ENCODE measurements at places on chromosomes 16 and 17.

GRCh38 chr16:83110269-83110668, 483.5 kb downstream of the CDH13 start:
- DNase-seq: no peak

DNA sequence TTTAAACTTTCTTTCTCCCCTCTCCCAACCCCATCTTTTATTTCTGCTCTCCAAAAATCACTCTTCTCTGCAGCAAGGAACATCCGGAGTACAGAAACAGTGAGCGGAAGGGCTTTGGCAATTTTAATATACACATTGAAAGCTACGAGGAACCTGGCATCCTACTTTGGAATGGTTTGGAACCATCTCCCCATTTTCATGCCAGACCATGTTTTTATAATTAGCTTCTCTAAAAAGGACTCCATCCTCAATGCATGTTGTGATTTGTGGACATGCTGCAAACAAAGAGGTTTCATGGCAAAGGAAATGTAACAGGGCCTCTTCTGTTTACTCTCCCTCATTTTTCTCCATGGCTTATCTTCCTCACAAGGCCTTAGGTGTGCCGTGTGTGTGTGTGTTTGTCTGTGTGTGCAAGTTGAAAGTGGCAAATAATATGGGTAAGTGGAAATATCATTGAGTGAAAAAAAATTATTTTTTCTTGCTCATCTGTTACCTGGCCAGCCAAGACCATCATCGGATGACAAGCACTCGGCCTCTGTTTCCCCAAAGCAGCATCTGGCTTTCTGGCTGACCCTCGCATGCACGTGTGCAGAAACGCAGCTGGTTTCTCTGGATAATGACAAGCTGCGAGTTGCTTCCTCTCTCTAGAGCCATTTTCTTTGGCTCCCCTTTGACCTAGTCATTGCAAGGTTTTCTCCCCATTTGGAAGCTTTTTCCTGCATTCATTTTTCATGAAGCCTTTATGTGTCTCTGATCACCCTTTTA, 585.0 kb downstream of the TMEM114 start:
- no peak for DNase-seq

GRCh38 chr17:68641276-68642117, 40.3 kb upstream of the FAM20A start:
- no peak for DNase-seq

GRCh38 chr17:3546521-3546920, 11.1 kb downstream of the TRPV3 start:
- no peak for DNase-seq

- DNase-seq: no peak
Measured at GRCh38 chr16:4938683-4939030, 1.7 kb upstream of the PPL start.

DNA sequence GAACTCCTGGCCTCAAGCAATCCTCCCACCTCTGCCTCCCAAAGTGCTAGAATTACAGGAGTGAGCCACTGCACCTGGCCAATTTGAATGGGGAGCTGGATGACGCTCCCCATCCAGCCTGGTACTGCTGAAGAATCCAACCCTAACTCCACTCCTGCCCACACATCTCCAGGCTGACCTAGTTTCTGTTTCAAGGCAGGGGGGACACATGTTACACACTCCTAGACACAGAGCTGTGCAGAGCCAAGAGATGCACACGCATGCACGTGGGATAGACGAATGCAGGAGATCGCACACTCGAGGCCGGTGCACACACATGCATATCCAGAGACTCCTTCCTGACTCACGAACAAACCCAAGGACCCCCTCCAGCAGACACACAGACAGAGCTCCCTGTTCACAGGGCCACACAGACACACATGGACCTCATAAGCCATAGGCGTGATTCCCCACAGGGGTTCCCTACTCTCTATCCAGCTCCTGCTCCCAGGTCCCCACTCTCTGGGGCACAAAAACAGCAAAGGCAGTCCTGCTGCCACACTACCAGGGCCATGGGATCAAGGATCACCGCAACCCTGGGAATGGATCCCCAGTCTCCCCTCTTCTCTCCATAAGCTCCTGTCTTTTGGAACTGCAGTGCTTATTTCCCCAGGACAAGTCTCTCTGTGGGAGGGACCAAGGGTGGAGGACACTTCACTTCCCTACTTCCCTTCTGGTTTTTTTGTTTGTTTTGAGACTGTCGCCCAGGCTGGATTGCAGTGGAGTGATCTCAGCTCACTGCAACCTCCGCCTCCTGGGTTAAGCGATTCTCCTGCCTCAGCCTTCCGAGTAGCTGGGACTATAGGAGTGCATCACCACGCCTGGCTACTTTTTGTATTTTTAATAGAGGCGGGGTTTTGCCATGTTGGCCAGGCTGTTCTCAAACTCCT, 14.4 kb downstream of the EPOP start:
- no peak for DNase-seq

GRCh38 chr17:32998887-32999228, 7.2 kb downstream of the SPACA3 start:
- DNase-seq: no peak

DNA sequence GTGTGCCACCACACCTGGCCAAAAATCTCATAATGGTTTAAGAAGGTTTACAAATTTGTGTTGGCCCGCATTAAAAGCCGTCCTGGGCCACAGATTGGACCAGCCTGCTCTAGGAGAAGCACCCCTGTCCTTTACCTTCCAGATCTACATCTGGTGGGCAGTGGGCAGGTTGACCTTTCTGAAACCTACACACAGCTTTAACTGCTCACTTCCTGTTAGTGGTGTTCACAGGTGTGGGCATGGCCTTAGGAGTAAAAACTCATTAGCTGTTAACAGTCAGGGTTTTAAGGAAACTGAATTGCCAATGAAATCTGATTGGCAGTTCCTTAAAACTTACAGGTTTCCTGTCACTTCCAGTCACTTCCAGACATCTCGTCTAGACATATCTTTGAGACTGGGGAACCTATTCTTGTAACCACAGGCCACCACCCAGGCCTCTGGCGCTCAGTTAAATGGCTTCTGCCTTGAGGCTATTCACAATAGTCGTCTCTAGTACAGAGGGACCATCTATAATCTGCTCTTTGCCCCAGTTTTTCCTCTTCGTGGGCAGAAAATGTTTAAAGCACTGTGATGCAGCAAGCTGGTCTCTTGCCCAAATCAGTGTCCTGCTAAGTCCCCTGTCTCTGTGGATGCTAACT, 29.3 kb downstream of the GNGT2 start:
- no peak for DNase-seq

- no peak for DNase-seq
Measured at GRCh38 chr16:68434624-68435210, 13.6 kb downstream of the SMPD3 start.

- DNase-seq: no peak
Measured at GRCh38 chr17:79201119-79201518, 126.5 kb downstream of the ENGASE start.

GRCh38 chr17:49696233-49696761, 11.5 kb downstream of the SLC35B1 start:
- peak; percentile 75 for DNase-seq

GRCh38 chr16:25709213-25709612, 17.5 kb downstream of the HS3ST4 start:
- no peak for DNase-seq

DNA sequence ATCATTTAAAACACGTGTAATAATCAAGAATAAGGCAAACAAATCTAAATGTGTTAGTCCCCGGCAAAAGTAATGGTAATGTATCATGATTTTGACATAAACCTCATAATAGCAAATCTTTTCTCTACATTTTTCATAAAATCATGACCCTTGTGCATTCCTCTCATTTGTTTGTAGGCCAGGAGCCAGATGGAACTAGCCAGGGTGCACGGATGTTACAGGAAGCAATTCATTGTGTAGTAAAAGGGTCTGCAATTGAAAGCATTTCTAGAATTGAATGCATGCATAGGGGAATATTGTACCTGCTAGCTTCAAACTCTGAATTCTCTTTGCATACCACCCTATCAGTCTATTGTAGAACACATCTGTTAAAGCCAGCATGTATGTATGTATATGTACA, 66.6 kb downstream of the CNTNAP4 start:
- DNase-seq: no peak

DNA sequence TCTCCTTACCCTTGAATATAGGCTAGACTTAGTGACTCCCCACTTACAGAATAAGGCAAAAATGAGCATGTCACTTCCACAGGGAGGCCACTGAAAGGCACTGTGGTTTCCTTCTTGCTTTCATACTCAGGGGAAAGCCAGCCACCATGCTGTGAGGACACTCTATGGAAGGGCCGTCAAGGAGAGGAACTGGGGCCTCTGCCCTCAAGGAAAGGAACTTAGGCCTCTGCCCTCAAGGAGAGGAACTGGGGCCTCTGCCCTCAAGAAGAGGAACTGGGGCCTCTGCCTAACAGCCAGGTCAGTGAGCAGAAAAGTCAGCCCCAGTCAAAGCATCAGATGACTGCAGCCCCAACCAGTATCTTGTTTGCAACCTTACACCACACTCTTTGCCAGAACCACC, 30.1 kb downstream of the VPS35 start:
- no peak for DNase-seq

DNA sequence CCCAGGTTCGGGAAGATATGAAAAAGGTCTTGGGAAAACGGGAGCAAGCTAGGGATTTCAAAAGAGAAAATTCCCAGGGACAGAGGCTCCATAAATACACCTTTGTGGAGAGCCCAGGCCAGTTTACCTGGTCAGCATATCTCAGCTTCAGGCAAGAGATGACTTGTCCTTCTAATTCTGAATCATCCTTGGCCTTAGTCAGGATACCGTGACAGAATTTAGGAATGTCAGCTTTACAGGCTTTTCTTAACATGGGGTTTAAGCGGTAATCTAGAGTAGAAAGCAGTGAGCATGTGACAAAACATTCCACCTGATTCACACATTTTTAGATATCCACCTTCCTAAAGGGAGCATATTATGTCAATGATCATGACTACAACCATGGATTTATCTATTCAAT, 41.1 kb upstream of the CLEC18B start:
- no peak for DNase-seq

GRCh38 chr17:68260051-68260762, 12.4 kb downstream of the AMZ2 start:
- DNase-seq: no peak

DNA sequence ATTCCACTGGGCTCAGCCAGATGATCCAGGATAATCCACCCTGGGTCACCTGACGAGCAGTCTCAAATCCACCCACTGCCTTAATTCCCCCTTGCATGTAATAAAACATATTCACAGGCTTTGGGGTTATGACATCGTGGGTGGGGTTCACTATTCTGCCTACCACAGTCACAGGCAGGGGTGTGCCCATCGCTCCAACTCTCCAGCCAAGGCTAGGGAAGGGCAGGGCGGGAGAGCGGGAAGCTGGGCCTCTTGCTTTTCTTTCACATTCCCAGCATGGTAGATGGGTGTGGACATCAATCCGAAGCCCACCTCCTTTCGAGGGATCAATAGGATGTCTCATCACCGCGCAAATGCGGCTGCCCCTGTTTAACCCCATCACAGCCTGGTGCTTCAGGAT, 12.7 kb upstream of the CD300LD start:
- no peak for DNase-seq

GRCh38 chr16:55257966-55258613, 65.9 kb upstream of the IRX6 start:
- no peak for DNase-seq

GRCh38 chr16:306911-307370, 24.0 kb downstream of the PDIA2 start:
- DNase-seq: no peak

GRCh38 chr17:51052235-51052634, 68.4 kb downstream of the SPAG9 start:
- no peak for DNase-seq

- peak; percentile 25 for DNase-seq
Measured at GRCh38 chr16:30761427-30761927, 385 bp downstream of the CFAP119 start.

GRCh38 chr16:22183901-22184614, 21.8 kb downstream of the SDR42E2 start:
- DNase-seq: no peak

- DNase-seq: no peak
Measured at GRCh38 chr16:709566-710499, 4.2 kb upstream of the FBXL16 start.

GRCh38 chr17:42485680-42486079, 27.0 kb downstream of the ATP6V0A1 start:
- DNase-seq: no peak

DNA sequence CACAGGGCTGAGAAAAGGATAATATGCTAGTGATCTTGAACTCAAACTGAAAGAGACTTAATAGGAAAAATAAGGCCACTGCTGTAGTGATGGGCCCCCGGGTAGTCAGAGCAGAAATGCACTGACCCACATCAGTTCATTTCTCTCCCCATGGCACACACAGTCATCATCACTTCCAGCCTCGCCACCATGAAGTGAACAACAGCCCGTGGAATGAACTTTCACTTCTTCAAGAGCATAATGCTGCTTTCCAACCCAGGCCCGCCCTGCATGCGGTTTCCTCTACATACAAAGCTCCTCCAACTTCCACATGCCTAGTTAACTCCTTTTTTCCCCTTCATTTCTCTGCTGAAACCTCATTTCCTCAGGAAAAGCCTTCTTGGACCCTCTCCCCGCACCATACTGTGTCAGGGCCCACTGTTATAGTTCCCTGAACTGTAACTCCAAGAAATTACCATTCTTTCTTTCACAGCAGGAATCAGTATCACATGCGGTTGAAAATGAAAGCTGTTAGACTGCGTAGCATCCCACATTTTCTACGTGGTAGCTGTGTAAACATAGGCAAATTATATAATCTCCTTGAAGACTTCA, 65.8 kb upstream of the SMIM36 start:
- no peak for DNase-seq

- no peak for DNase-seq
Measured at GRCh38 chr16:85915125-85915845, 16.3 kb downstream of the IRF8 start.

DNA sequence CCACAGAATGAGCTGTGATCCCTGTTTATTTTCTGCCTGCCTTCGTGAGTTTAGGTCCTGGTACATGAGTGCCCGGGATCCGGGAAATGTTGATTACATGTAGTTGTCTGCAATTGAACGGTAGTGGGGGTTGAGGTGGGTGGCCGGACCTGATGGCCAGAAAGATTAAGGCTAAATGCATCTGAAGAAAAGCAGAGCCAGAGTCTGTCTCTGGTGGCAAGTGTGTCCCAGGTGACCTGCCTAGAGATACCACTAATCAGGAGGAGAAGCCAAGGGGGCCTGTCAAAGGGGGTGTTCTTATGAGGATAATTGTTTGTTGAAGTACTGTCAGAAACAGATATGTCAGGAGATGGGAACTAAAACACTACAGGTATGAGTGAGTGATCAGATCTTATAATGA, 154.0 kb upstream of the ASIC2 start:
- no peak for DNase-seq

DNA sequence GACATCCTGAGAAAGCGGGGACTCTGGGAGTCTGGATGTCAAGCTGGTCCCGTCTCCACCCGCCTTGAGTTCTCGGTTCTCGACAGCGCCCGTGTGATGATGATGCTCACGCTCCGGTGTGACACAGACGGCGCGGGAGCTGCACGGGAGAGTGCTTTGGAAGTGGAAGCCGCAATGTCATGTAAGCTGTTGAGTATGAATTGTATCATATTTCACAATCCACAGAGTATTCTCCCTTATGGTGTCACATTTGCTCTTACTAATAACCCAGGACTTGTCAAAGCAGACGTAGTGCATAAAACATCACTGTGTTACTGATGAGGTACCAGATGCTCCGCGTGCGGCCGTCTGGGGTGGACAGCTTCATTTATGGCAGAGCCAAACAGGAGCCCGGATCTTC, 217.5 kb upstream of the CHMP6 start:
- DNase-seq: no peak

- no peak for DNase-seq
Measured at GRCh38 chr16:6483469-6484033, 849.1 kb upstream of the RBFOX1 start.

All from stimulated activated CD4-positive, alpha-beta T cell treated with anti-CD3 and anti-CD28 coated beads, Interleukin-2, amount 100 ng/mL, for 4 hours (primary cell).